ENCODE measurements at places on chromosomes 13 and 19.

GRCh38 chr19:12784871-12785430, 6.3 kb upstream of the JUNB start:
- DNase-seq, result peak; percentile 3

- DNase-seq, result no peak
Measured at GRCh38 chr13:64506246-64506645, 2723.9 kb downstream of the PCDH9 start.

DNA sequence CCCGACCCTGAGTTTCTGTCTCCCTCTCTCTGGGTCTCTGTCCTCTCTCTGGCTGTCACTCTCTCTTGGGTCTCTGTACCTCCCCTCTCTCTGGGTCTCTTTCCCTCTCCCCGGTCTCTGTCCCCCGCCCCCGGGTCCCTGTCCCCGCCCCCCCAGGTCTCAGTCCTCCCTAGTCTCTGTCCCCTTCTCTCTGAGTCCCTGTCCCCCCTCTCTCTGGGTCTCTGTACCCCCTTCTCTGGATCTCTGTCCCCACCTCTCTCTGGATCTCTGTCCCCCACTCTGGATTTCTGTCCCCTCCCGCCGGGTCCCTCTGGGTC, 2.3 kb upstream of the FTL start:
- no peak for DNase-seq

- no peak for DNase-seq
Measured at GRCh38 chr19:18773682-18774081, 17.4 kb downstream of the COMP start.

GRCh38 chr13:29621051-29621800, 25.7 kb upstream of the SLC7A1 start:
- DNase-seq, result no peak
